ENCODE measurements at places on chromosomes 12 and 14. TPM values are rescaled to one million over a fixed set of nuclear protein-coding genes. Genes with fewer than 3 reads are reported as not detected.

The TMTC2 gene
- 19.8 TPM for total RNA-seq

The GPRC5D gene
- total RNA-seq, result not detected

The CLEC12A gene
- not detected for total RNA-seq

- H3K27ac ChIP-seq, result peak overlapping the region; percentile 90
- no peak overlapping the region for H3K4me3 ChIP-seq
- peaks cover 52% of the 10 kb centered on the region for H3K4me1 ChIP-seq
- H3K36me3 ChIP-seq, result no peaks in the 10 kb centered on the region
- no peaks in the 10 kb centered on the region for H3K27me3 ChIP-seq
These were observed 80.1 kb downstream of the SSPN start for GRCh38 chr12:26275313-26276131.

GRCh38 chr12:24742378-24742777 lies 206.5 kb downstream of the BCAT1 start:
- H3K4me1 ChIP-seq, result peaks cover 44% of the 10 kb centered on the region
- DNase-seq, result no peak
- H3K27ac ChIP-seq, result no peak overlapping the region
- no peak overlapping the region for H3K4me3 ChIP-seq

DNA sequence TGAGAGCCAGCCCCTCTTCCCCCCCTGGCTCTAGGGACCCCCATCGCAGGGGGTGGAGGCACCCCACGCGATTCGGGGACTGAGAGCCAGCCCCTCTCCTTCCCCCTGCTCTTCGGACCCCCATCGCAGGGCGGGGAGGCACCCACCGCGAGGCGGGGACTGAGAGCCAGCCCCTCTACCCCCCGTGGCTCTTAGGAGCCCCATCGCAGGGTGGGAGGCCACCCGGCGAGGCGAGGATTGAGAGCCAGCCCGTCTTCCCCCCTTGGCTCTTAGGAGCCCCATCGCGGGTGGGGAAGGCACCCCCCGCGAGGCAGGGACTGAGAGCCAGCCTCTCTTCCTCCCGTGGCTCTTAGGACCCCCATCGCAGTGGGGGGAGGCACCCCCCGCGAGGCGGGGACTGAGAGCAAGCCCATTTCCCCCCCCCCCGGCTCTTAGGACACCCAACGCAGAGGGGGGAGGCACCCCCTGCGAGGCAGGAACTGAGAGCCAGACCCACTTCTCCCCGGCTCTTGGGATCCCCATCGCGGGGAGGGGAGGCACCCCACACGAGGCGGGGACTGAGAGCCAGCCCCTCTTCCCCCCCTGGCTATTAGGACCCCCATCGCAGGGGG lies 45.6 kb downstream of the DDX11 start:
- peak; percentile 81 for DNase-seq
- no peak overlapping the region for H3K27ac ChIP-seq
- peaks cover 19% of the 10 kb centered on the region for H3K27me3 ChIP-seq

- H3K27me3 ChIP-seq, result no peaks in the 10 kb centered on the region
- H3K36me3 ChIP-seq, result peaks cover 34% of the 10 kb centered on the region
- no peak overlapping the region for H3K4me3 ChIP-seq
These were observed 19.4 kb downstream of the RAP1B start for GRCh38 chr12:68630050-68630449.

DNA sequence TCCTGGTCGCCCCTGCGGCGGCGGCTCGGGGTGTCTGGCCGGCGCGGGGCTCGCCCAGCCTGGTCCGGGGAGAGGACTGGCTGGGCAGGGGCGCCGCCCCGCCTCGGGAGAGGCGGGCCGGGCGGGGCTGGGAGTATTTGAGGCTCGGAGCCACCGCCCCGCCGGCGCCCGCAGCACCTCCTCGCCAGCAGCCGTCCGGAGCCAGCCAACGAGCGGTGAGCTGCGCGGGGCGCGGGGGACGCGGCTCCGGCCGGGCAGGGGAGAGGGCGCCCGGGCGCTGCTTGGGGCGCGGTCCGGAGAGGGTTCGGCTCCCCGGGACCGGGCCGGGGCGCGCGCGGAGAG lies at the start of gene LGALS3:
TSS of gene LGALS3 (plus strand) at position 167 of the 342 bp plus-strand sequence. CDS start 8,122 bp downstream, outside the sequence.
- peak within 1 kb of the TSS; percentile 81 for H3K27ac ChIP-seq
- no peaks in the 10 kb centered on the region for H3K36me3 ChIP-seq
- H3K4me1 ChIP-seq, result peaks cover 39% of the 10 kb centered on the region
- H3K27me3 ChIP-seq, result no peaks in the 10 kb centered on the region

- H3K4me1 ChIP-seq, result peaks cover 9% of the 10 kb centered on the region
These were observed 5.0 kb downstream of the BIN2 start for GRCh38 chr12:51318846-51319599.

DNA sequence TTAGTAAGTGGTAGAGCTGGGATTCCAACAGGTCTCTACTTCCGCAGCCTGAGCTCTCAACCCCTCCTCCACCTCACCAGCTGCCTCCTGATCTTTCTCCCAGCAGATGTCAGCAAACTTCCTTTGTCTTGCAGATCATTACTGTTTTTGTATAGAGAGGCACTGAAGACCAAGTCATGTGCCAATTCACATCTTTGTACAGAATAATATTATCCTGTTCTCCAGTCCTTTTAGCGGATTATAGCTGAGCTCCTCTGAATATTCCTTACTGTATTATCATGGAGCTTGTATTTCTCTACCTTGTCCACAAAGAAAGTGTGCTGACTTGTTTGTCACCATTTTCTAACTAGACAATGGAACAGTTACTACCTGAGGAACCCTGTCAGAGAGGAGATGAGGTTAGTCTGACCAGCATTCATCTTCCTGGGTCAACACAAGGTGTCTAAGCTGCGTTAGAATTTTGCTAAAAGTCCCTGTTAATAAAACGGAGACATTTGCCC lies 142.3 kb upstream of the ARHGAP5 start:
- no peak overlapping the region for H3K4me3 ChIP-seq
- H3K27ac ChIP-seq, result no peak overlapping the region
- no peaks in the 10 kb centered on the region for H3K36me3 ChIP-seq
- H3K27me3 ChIP-seq, result no peaks in the 10 kb centered on the region
- no peak for DNase-seq
- H3K4me1 ChIP-seq, result peaks cover 8% of the 10 kb centered on the region

DNA sequence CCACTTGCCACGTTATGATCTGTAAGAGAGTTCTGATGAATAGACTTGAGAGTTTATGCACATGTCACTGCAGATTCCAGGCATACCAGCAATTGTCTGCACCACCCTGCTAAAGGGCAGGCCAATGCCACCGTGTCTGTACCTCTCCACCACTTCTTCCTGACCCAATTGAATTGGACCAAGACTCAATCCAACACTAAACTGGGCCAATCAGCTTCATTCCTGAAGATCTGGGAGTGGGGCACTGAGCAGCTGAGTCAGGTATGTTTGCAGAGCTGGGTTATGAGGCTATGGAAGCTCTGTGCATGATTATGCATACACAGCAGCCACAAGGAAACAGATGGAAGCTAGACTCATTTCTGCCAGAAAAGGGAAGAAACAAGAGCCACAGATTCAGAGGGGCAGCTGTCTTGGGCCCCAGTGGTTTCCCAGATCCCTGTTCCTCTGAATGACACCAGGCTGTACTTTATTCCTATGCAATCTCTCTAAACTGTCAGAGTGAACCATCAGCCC lies 28.0 kb downstream of the DAO start:
- H3K27me3 ChIP-seq, result peaks cover 5% of the 10 kb centered on the region
- no peak overlapping the region for H3K4me3 ChIP-seq
- DNase-seq, result no peak
- no peaks in the 10 kb centered on the region for H3K36me3 ChIP-seq
- H3K4me1 ChIP-seq, result peaks cover 6% of the 10 kb centered on the region
